ENCODE measurements at places on chromosomes 7 and 10.
A peak's percentile ranks its signal among the peaks of the same experiment; 100 is the strongest.

- no peak for DNase-seq
Measured at GRCh38 chr7:39620486-39620885, 2.9 kb upstream of the RALA start.

DNA sequence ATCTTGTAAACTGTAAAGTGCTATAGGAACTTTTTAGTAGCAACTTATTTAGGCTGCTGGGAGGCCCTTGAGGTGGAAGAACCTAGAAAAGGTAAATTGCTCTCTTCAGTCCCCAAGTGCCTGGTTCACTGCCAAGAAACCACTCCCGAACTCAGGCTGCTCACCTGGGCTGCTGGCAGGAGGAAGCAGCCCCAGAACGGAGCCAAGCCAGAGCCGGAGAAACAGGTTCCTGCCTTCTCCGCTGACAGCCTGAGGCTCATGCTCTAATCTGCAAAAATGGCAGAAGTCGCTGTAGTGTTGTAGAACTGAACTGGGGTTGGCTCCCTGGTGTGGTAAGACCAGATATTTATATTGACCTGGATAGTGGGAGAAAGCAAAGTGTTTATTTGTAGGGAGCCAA is 136.0 kb downstream of the CUL2 start:
- DNase-seq = no peak

DNA sequence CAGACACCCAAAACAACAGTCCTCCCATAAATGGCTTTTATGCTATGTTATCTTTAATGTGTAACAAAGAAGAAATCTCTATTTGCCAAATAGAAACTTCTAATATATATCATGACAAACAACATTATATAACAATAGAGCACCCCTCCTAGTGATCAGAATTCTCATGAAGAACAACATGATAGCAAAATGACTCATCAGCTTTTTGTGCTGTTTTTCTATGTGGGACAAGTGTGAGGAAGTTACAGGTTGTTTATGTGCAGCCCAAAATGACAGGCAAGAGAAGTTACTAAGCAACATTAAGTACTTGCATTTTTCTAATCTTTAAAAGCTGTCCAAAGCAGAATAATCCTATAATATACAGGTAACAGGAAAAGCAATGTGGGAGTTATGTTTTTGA is 7.7 kb downstream of the DGKB start:
- DNase-seq = no peak

DNA sequence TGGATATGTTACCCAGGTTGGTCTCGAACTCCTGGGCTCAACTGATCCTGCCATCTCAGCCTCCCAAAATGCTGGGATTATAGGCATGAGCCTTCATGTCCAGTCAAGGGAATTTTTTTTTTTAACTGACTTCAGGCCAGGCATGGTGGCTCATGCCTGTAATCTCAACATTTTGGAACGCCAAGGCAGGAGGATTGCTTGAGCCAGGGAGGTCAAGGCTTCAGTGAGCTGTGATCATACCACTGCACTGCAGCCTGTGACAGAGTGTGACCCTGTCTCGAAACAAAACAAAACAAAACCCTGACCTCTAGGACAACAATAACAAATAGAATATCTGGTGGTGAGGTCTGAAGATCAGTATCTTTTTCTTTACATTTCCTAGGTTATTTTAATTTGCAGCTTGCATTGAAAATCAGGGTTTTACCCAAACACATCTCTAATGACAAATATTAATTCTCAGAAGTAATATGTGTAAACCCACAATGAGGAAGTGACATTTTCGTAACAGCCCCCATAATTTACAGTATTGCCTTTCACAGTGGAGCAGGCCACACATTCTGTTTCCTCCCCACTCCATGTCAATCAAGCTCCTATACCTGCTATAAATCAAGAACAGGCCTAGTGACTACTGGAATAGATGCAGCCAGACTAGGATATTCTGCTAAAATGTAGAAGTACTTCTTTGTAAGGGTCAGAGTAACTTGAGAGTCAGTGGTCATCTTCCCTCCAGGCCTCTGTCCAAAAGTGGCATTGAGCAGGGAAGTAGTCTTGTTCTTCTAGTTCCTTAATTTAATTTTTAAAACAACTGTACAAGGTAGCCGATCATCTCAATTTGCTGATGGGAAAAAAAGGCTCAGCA is 43.3 kb upstream of the ECHDC3 start:
- DNase-seq = peak; percentile 43

- no peak for DNase-seq
Measured at GRCh38 chr7:15199482-15199881, 296.9 kb upstream of the DGKB start.

GRCh38 chr7:92633211-92633906 is 43.2 kb upstream of the FAM133B start:
- peak; percentile 47 for DNase-seq

- DNase-seq = no peak
Measured at GRCh38 chr10:77207182-77207827, 430.3 kb downstream of the KCNMA1 start.

DNA sequence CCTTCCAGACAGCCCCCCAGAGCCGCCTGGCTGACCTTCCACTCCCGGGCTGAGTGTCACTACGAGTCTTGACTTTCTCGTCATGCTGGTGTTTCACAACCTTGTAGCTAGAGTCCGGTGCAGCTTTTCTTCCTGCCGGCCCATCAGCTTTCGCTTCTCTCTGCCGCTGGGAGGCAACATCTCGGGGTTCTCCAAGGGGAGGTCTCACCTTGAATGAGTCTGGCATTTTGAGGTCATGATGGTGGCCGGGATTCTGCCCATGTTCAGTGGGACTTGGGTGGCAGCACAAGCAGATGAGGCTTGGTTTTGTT is 285.2 kb downstream of the CAMK1D start:
- DNase-seq = no peak

- no peak for DNase-seq
Measured at GRCh38 chr7:80929619-80930018, 10.8 kb upstream of the SEMA3C start.

- DNase-seq = no peak
Measured at GRCh38 chr7:822692-823276, 9.5 kb upstream of the SUN1 start.

DNA sequence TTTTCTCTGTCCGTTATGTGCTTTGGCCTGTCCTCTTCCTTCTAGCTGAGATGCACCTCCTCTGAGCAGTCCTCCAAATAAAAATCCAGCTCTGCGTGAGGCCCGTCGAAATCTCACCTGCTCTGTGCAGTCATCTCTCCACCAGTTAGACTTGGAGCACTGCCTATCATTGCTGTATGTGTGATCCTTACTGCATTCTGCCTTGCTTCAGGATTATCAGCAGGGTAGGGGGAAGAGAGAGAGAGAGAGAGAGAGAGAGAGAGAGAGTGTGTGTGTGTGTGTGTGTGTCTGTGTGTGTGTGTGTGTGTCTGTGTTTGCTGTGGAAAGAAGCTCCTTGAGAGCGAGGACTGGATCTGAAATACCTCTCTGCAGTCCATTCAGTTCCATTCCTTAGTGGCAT is 129.4 kb downstream of the CCNY start:
- no peak for DNase-seq

DNA sequence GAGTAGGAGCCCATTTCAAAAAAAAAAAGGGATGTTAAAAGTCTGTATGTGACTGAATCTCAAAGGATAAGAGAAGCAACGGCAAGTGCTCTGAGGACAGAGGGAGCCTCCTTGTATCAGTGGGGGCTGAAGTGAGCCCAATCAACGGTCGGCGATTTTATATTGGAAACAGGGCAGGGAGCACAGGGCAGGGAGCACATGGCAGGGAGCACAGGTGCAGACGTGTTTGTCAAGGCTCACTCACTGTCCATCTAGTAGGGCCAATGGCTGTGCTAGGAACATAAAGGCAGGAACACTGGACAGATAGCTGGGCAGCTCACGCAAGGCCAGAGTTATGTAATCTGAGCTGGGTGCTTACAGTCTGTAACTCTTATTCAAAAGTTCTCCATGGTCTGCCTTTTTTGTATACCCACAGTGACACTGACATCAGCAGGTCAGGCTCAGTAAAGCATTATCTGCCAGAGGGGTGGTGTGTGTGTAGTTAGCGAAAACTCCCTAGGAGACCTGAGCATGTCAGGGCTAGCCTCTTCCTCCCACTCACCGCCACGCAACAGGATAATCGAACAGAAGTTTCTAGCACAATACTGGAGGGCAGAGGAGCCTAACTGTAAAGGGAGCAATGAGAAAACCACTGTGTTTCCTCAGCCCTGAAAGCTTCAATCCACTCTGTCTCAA is 15.4 kb downstream of the AKR1B1 start:
- no peak for DNase-seq

GRCh38 chr7:151141855-151142685 is 25.4 kb downstream of the GBX1 start:
- no peak for DNase-seq

- DNase-seq = no peak
Measured at GRCh38 chr10:62594093-62594520, 210.4 kb upstream of the ADO start.

GRCh38 chr10:21396889-21397288 is 128.6 kb downstream of the SKIDA1 start:
- no peak for DNase-seq

GRCh38 chr10:112783351-112784021 is 166.6 kb upstream of the TCF7L2 start:
- DNase-seq = no peak

DNA sequence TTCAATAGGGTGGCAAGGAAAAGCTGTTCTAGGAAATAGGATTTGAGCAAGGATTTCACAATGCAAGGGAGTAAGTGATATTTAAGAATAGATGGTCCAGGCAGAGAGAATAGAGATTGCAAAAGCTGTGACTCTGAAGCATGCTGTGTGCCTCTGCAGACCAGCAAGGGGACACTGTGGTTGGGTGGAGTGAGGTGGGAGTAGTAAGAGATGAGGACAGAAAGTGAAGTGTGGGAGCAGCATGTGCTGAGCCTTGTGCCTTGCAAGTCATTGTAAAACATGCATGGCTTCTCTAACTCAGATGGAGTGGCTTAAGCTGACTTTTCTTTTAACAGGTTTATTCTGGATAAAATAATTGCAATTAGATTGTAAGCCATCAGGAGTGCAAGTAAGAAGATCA is 442.4 kb downstream of the CCSER2 start:
- no peak for DNase-seq

GRCh38 chr10:119807960-119808697 is 64.5 kb downstream of the MCMBP start:
- no peak for DNase-seq

DNA sequence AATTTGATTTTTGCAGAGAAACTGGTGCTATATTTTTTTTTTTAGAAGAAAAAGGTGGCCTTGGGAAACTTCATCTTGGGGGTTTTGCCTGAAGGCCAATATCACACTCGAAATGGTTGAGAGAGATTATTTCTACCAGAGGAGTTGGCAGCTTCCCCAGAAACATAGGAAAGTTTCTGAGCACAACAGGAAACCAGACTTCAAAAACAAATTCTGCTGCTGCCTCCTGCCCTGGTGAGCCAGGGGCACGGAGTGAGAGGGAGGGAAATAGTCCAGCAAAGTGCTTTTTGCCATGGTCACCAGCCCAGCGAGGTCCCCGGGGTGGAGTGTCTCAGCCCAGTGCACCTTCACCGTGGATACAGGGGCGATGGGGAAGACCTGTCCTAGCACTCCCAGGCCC is 61.1 kb downstream of the FOXI2 start:
- no peak for DNase-seq

DNA sequence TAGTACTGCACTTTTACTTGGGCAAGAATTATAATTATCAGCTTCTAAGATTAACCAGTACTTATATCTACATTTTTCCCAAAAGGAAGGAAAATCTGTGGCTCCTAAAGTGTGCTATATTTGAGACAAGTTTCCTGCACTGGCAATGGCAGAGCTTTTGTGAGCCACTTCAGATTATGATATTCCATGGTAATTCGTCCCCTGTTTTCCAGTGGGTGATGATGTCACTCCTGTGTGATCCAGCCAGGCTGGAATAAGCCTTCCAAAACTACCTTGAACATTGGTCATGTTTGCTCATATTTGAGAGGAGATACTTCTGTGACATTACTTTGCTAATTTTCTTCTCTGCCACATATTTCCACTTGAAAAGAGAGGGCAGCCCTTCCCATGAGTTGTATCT is 302.1 kb downstream of the MDFIC start:
- DNase-seq = no peak

- no peak for DNase-seq
Measured at GRCh38 chr7:81248420-81248819, 329.6 kb upstream of the SEMA3C start.

GRCh38 chr7:7504910-7505704 is 30.6 kb downstream of the COL28A1 start:
- no peak for DNase-seq

- no peak for DNase-seq
Measured at GRCh38 chr10:51297438-51297837, 223.2 kb downstream of the PRKG1 start.

DNA sequence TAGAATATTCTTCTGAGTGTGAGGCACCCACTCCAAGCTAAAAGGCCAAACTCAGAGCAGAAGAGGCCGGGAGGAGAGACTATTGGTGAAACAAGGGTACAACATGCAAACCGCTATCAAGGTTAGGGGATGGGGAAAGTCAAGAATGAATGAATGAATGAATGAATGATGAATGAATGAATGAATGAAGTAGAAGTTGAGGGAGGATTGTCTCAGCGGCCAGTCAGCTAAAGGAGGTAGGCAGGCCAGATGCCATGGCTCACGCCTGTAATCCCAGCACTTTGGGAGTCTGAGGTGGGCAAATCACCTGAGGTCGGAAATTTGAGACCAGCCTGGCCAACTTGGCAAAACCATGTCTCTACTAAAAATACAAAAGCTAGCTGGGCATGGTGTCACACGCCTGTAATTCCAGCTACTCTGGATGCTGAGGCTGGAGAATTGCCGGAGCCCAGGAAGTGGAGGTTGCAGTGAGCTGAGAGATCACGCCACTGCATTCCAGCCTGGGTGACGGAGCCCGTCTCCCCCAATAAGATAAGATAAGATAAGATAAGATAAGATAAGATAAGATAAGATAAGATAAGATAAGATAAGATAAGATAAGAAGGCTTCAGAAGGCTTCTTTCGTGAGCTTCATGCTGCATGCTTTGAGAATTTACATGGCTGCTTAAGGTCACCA is 250.8 kb downstream of the CCDC3 start:
- DNase-seq = no peak

DNA sequence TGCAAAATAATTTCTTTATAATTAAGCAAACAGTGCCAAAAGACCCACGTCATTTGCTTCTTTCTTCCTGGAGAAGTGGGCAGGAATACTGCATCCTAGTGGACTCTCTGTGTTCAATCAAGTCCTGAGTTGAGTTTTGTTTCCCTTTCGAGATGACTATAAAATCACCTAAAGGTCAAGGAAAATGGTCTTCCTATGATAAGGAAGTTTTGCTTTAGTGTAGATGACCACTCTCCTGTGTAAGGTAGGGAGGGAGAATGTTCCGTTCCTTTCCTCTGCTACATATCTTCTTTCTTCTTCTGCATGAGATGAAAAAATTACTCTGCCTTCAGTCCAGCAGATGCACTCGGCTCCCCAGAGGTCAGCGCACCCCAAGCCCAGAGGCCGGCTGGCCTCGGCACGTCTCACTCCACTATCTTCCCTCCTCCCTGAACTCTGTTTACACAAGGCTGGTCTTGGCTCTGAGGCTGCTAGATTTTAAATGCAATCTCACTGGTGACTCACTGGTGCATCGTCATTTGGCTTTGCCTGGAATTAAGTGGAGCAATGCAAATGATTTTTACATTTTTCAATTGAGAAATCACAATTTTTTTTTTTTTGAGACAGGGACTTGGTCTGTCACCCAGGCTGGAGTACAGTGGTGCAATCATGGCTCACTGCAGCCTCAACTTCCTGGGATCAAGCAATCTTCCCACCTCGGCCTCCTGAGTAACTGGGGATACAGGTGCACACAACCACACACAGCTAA is 18.6 kb upstream of the VDAC2 start:
- DNase-seq = no peak

- DNase-seq = no peak
Measured at GRCh38 chr7:17150018-17150417, 148.4 kb upstream of the AHR start.

GRCh38 chr10:5282137-5282536 is 82.6 kb upstream of the UCN3 start:
- no peak for DNase-seq

All from KG1 (cell line).